ENCODE measurements at places on chromosomes 11 and 22. TPM values are rescaled to one million over a fixed set of nuclear protein-coding genes. Genes with fewer than 3 reads are reported as not detected.

DNA sequence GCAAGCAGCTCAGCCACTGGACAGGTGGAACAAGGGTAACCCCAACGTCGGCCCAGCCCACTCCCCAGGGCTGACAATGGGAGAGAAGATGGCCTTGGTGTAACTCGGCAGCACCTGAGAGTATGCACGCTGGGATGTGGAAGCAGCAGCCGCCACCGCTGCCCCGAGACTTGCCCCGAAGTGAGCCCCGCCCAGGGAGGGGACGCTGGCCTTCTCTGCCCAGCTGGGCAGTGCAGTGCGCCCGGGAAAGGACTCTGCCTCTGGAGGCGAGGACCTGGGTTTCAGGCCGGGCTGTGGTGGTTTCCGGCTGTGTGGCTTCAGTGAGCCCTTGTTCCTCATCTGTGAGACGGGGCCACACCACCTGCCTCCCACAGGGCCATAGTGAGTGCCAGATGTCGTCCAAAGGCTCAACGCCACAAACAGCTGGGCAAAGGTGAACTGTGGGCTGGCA, 8.6 kb upstream of the POLDIP3 start:
- no peak for DNase-seq

The POLR2F gene
- total RNA-seq, result 43.5 TPM

GRCh38 chr22:45208696-45208992, 32.0 kb downstream of the KIAA0930 start:
- DNase-seq, result no peak

GRCh38 chr11:92227230-92227814, 2.7 kb downstream of the FAT3 start:
- no peak for DNase-seq

DNA sequence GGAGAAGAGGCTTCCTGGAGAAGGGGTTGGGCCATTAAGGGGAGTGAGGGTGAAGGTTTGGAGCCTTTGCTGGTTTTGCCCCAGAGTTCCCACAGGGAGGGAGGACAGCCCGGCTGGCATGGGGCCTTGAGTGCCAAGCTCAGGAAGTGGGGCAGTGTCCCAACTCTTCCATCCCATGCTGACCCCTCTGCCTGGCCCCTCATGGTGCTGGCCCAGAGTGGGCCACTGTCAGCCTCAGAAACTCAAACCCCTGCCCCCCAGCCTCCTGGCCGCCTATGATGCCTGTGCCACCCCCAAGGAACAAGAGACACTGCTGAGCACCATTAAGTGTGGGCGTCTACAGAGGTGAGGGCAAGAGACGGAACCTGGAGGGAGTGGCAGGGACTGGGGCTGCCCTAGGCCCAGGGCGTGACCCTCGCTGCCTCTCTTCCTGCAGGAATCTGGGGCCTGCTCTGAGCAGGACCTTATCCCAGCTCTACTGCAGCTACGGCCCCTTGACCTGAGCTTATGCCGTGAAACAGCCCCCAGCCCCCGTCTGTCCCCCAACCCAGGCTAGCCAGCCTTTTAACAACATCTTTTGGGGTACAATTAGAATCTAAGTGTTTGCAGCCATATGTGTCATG, 5.4 kb downstream of the MUS81 start:
- DNase-seq, result no peak

DNA sequence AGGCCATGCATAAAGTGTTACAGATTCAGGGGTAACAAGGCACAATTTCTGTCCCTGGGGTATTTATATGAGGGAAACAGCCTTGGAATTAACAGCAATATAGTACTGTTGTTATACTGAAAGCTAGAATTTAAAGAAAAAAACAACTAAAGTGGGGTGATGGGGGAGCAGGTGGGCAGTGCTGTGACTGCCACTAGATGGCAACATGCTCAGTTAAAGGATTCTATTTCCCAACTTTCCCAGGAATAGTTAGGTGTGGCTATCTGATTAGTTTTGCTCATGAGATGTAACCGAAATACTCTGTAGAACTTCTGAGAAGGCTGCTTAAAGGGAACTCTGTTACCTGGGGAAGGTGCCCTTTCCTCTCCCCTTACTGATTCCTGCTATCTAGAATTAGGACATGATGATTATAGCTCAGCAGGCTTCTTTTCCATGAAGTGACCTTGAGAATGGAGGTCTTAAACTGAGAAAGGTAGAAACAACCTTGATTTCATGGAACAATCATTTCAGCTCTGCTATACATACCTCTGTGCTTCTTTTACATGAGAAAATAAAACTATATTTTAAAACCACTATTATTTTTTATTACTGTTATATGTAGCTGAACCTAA, 102.6 kb downstream of the RELT start:
- peak; percentile 23 for DNase-seq

DNA sequence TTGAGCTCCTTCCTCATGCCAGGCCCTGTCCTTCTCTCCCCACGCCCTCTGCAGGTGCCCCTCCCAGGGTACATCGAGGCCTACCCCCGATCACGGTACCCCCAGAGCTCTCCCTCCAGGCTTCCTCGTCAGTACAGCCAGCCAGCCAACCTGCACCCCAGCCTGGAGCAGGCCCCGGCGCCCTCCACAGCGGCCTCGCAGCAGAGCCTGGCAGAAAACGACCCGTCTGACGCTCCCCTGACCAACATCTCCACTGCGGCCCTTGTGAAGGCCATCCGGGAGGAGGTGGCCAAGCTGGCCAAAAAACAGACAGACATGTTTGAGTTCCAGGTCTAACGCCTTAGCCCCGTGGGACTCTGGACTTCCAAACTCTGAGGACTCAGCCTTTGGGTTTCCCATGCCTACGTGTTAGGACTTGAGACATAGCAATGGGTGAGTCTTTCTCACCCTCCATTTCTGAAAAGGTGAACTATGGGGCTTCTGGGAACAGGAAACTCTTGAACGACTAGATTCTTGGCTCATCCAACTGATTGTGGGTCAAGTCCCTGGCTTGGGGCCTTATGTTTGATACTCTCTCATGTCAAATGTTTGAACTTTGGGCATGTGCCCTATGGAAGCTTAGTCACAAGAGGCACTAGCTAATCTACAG, 32.7 kb downstream of the C11orf91 start:
- no peak for DNase-seq

GRCh38 chr11:34397120-34397519, 39.3 kb upstream of the ABTB2 start:
- no peak for DNase-seq

The HEPN1 gene
- not detected for total RNA-seq

The OR4A16 gene
- not detected for total RNA-seq

DNA sequence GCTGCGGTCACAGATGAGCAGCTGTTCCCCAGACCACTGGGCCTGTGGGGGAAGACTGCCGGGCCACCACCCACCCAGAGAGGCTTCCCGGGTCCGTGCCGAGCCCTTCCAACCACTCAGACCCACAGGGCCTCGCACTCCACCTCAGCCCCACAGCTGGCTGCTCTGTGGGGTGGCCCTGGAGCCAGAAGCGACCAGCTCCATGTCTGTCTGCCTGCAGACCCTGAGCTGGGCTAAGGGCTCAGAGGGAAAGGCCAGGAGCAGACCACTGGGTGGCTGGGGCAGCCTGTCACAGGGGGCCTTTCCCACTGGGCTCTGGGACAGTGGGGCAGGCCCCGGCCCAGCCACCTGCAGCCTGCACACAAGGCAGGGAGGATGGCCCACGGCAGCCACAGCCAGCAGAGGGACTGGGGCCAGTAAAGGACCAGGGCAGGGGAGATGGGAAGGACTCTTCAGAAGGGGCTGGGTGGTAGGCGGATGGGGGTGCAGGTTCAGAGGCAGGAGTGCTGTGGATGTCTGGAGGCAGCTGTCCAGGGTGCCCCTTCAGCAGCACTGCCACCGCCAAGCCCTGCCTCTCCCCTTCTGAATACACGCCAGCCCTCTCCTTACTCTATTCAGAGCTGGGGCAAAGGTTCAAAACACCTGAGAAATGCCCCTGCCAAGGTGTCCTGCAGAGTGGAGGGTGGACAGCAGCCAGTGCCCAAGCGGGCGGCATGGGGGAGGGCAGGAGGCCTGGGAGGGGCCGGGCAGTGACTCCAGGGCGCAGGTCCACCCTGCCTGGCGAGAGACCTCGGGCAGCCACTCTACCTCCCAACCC, 32.2 kb downstream of the GNB1L start:
- peak; percentile 27 for DNase-seq

- no peak for DNase-seq
Measured at GRCh38 chr22:35837101-35837727, 119.5 kb downstream of the APOL5 start.

- peak; percentile 30 for DNase-seq
Measured at GRCh38 chr11:86460461-86461385, 86.0 kb downstream of the CCDC81 start.

The DGCR8 gene
- total RNA-seq, result 22.4 TPM

DNA sequence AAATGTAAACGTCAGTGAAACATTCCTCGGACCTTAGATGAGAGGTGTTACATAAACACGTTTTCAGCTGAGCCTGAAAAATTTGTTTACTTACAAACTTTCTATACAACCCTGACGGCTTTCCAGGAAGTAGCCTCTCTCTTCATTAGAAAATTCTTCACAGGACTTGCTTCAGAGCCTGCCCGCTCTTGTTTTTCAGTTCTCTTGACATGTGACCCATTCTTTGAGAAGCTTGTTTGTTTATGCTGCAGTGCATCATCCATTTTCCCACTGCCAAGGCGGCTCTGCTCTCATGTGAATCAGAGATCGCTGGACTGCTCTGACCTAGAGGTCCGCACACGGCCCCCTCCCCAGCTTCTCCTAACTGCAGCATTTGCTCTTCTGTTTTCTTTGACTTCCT, 47.9 kb upstream of the ARHGAP42 start:
- DNase-seq, result no peak

GRCh38 chr22:23012081-23012622, 58.2 kb upstream of the GNAZ start:
- DNase-seq, result no peak

GRCh38 chr22:29914165-29914564, 31.2 kb downstream of the MTMR3 start:
- peak; percentile 47 for DNase-seq

DNA sequence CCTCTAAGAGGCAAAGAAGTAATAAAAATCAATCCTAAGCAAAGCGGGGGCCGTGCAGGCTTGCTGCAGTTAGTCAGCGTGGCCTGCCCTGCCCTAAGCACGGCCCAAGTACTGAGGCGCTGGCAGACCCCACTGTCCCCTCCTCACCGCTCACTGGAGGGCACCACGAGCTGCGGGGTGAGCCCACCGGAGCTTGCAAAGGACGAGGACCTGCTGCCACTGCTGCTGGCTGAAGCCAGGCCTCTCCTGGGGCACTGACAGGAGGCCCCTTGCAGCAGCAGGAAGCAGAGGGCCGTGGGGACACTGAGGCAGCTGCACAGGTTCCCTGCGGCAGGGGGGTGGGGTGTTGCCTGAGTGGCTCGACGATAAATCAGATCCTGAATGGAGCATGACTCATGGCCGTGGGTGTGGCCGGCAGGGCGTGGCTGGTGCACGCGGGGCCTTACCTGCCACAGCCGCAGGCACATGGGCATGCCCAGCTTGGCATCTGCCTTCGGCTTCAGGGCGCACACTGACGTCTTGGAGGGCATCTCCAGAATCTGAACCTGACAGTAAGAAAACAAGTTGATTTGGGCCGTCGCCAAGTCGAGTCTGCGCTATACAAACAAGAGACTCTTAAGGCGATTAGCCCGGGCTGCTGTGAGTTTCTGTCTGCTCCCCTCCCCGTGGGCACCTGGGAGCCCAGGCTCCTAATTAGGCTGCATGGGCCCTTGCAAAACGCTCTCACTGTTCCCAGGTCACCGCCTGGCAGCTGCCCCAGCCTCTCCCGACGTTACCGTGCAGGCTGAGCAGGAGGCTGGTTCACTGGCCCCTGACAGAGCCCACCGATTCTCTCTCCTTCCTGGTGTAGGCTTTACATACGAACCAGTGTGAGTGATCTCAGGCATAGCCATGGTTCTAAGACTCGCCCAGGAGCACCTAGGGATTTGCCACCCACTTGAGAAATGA, 45.9 kb downstream of the TBX1 start:
- DNase-seq, result no peak

GRCh38 chr11:127451861-127452260, 451.3 kb upstream of the KIRREL3 start:
- no peak for DNase-seq

The LMNTD2 gene
- 0.31 TPM for total RNA-seq

DNA sequence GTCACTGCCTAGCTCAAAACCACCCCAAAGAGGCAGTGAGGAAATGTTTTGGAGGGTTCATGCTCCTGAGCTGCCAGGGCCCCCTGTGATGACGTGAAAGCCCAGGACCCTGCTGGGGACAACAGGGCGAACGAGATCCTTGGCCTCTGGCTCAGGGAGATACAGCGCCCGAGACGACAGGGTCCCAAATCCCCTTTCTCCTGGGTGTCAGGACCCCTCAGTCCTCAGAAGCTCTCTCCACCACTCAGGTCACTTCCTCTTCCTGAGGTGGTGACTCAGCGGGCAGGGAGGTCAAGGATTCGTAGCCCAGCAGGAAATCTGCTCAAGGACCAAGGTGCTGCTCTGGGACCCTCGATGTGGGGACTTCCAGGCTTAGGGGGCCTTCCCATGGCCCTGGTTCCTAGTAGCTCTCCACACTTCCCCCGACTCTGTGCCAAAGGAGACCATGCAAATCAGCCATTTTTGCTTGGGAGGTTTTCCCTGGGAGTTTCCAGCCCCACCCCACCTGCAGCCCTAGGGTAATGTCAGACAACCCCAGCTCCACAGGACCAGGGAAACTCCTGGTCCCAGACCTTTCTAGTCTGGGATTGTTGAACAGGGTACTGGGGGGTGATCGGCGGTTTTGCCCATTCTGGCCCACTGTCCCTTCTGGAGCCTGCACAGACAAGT, 12.8 kb downstream of the BCL9L start:
- no peak for DNase-seq

GRCh38 chr11:67397986-67398660, 3.5 kb downstream of the PPP1CA start:
- no peak for DNase-seq

The MIOX gene
- total RNA-seq, result not detected

DNA sequence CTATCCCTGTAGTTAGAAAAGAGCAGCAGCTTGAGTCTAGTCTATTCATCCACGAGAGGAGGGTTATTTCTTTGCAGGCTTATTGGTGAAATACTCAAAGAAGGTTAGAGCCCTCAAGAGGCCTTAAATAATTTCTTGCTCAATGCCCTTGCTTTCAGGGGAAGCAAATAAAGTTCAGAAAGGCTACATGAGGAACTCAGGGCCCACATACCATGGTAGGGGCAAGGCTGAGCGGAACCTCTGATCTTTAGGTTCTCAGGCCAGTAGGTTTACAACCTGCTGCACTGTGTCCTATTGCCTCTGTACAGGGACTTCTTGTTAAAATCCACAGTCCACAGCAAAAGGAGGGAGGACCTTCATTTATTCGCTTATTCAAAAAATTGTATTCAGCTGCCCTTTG, 101.7 kb downstream of the ADAMTS15 start:
- no peak for DNase-seq

All from myocyte (in vitro differentiated cells).